GF-D8 (cell line): ENCODE measurements at places on chromosomes 13 and 19.

GRCh38 chr19:32719611-32720059 is at the start of gene TDRD12:
Gene TDRD12, plus strand, starts transcription at chr19:32719767. Its CDS starts 306 bp downstream, at chr19:32720073.
- no peak for DNase-seq

DNA sequence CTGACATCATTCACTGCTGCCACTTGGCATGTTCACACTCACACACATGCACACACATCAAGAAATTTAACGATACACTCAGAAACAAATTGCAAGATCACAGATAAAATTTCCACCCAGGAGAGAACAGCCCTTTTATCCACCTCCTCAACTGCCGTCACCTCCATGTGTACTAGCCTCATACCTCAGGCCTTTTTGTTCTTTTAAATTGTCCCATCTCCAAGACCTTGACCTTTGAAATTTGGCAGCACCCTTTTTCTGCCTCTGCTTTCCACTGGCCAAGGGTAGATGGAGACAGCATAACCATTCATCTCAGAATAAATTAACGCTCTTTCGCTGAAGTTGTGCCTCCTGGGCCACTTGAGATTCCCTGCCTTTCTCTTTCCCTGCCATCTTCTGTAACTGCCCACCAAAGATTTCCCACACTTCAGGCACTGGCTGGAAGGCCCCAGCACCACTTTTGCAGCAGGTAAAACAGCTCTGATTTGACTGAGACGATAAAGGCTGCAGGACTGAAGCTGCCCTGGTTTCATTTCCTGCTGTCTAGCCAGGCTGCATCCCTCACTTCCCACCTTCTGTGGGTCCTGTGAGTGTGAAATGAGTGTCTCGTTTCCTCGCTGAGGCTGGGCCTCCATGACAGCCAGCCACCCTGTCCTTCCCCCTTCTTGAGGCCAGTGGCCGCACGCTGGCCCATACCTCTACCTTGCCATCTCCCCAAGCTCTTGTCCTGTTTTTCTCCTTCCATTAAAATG is 39.3 kb downstream of the MBNL2 start:
- no peak for DNase-seq

DNA sequence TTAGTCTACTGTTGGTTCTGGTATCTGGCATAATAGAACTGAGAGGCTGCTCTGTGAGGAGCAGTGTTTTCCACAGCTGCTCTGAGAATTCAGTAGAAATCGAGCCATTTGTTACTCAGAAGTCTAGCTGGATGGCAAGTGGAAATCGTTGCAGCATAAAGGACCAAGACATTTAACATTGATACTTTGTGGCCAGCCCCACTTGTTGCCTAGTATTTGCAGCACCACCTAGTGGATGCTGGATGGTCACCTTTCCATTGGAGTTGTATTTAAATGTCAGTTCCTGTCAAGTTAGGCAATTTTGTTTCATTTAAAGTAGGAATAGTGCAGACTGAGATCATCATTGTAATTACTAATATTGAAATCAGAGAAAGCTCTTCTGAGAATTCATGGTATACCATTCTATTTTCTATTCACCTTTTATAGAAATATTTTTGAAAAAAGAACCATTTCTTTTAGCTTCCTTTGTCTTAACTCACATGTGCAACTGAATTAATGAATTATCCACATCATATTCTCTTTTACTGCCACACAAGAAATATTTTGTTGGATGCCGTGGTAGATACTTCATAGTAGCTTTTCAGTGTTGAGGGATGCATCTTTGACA is 64.6 kb downstream of the PDS5B start:
- DNase-seq: peak; percentile 67

- peak; percentile 94 for DNase-seq
Observed at GRCh38 chr19:8494158-8494557, 8.3 kb downstream of the PRAM1 start.

GRCh38 chr13:65347420-65348030 is 1882.6 kb downstream of the PCDH9 start:
- DNase-seq: no peak
